SJCRH30 (cell line): ENCODE measurements at places on chromosomes 4 and X. TPM values are rescaled to one million over a fixed set of nuclear protein-coding genes. Genes with fewer than 3 reads are reported as not detected.

- DNase-seq = no peak
Measured at GRCh38 chr4:183627979-183628588, 30.9 kb downstream of the RWDD4 start.

GRCh38 chr4:31649878-31650277, 929.7 kb downstream of the PCDH7 start:
- DNase-seq = no peak

DNA sequence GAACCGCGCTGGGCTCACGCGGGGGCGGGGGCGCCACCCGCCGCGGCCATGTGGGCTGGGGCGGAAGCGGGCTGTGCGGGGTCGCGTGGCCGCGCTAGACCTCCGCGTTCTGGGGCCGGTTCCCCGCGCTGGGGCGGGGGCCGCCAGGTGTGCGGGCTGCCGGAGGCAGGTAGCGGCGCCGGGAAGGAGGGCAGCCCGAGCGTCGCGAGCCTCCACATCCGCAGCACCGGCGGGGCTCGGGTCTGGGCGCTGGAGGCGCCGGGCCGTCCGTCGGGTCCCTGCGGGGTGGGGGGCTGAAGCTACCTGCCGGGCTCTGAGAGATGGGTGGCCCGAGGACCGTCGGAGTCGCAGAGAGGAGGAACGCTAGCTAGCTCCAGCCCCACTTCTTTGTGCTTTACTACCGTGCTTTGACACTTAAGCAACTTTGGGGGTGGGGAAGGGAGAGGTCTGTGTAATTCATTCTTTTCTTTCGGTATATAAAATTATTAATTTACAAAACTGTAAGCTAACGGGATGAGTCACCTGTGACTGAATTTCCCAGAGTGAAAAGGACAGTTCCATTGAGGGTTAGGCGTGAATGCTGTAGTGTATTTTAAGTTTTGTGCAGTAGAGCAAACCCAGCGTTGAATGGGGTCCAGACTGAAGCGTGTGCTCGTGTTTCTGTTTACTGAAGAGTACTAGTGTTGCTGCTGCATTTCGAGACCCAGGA, 689 bp downstream of the METAP1 start:
- peak; percentile 54 for DNase-seq

GRCh38 chrX:11273544-11273943, 19.7 kb upstream of the AMELX start:
- DNase-seq = no peak

DNA sequence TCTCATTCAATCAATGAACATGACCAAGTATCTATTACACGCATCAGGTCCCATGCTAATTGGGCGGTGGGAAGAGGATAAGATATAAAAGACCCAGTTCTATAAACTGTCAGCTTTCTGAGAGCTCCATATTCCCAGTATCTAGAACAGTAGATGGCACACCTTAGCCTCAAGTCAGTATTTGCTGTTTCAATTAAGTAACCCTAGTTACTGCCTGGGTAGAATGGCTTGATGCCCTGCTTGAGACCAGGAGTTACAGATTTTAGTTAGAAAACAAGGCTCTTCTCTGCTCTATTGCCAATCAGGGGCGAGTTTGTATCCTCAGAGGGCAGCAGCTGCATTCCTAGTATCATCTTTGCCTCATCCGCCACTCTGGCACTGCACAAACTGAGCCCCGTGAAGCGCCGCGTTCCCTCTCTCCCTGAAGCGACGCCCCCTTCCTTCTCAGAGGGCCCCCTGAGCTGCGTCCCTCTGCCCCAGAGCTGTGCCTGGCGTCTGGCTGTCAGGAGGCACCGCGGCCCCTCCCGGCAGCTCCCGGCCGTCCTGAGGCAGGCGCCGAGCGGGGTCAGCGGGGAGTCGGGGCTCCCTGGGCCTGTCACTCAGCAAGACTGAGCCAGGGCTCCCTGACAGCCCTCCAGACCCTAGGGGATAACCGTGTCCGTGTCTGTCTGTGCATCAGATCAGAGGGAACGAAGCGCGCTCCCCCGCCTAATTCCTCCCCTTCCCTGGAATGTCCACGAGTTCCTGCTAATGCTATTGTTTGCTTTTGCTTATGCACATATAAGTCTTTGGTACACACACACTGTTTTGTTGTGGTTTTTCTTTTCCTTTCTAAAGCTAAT, 212.4 kb upstream of the TTC29 start:
- peak; percentile 52 for DNase-seq

DNA sequence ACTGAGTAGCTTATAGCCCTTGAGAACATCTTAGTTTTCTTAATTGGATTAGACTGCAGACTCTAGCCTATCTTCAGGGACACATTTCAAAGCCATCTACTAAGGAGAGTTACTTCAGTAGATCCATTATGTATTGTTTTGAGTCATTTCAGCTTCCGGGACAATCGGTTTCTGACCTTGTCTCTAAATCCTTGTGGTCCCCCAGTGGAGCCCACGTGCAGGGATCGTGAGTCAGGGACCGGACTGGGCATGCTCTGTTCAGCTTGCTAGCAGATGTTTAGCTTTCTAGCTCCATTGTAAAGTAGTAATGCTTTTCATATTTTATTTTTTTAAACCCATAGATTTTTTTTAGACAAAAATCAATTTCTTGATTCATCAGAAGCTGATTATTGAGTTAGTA, 211.9 kb upstream of the PRPS2 start:
- no peak for DNase-seq

DNA sequence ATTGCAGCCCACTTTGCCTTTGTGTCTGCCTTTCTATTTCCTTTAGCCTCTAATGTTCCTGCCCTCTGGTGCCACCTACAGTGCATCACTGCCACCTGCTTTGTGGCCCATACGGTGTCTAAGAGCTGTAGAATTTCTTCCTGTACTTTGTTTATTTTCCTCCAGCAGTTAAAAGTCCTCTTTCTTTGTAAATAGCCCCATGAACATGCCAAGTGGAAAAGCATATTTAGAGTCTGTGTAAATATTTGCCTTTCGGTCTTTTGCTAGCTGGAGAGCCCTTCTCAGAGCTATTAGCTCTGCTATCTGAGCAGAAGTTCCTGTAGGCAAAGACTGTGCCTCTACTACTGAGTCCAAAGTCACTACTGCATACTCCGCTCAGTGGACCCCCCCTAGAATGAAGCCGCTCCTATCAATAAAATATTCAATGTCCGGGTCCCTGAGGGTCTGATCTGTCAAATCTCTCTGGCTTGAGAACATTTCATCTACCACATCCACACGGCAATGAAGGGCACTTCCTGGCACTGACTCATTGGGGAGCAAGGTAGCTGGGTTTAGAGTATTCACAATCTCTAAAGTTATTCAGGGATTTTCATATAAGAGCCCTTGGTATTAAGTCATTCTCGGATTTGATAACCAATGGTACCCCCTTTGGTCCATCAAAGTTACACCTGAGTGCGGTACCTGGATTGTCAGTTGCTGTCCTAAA, 36.3 kb downstream of the SULT1E1 start:
- peak; percentile 17 for DNase-seq

The SLC25A6 gene
- 374 and 387 TPM in 2 replicates for total RNA-seq

The NEUROG2 gene
- total RNA-seq = 0.41 and 0.55 TPM in 2 replicates
